ENCODE measurements at places on chromosomes 12 and 14.

DNA sequence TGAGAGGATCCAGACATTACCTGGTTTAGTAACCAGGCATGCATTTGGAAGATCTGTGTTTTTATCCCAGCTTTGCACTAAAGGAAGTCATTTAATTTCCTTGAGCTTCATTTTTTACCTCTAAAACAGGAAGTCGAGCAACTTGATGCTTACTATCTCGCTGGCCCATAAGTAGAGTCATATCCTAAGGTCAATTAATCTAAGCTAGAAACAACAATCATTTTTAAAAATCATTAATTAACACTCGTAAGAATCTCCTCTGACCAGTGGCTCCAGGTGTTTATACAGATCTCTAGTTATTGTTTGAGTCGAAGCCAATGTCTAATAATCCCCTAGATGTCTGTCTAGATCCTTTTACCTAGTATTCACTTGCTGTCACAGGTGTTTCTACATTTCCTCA is 355.8 kb upstream of the DCN start:
- DNase-seq: no peak

GRCh38 chr14:92651106-92651757 is 97.2 kb downstream of the LGMN start:
- no peak for DNase-seq

- no peak for DNase-seq
Measured at GRCh38 chr12:16187660-16188059, 89.8 kb downstream of the SLC15A5 start.

GRCh38 chr12:50222275-50222783 is 55.2 kb upstream of the CERS5 start:
- DNase-seq: no peak

DNA sequence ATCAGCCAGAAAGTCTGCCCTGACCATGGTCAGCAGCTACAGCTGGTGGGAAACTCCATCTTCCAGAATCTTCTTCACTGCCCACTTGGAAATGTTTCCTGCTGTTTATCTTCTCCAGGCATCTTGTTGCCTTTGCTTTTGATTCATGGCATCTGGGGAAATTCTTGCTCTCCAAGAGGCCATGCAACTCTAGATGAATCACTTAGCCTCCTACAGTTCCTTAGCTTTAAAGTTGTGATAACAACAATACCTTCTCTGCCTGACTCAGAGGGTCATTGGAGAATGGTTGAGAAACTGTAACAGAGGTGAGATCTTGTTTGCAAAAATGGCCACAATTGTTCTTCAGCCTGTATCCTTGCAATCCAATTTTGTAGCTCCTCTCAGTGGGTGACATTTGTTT is 121.0 kb upstream of the VRK1 start:
- no peak for DNase-seq

GRCh38 chr12:126742241-126742641 is 1524.7 kb upstream of the TMEM132C start:
- no peak for DNase-seq

GRCh38 chr14:22333422-22334274 is 255.4 kb downstream of the DAD1 start:
- peak; percentile 11 for DNase-seq

GRCh38 chr14:74950795-74951442 is 4.5 kb downstream of the PGF start:
- no peak for DNase-seq

DNA sequence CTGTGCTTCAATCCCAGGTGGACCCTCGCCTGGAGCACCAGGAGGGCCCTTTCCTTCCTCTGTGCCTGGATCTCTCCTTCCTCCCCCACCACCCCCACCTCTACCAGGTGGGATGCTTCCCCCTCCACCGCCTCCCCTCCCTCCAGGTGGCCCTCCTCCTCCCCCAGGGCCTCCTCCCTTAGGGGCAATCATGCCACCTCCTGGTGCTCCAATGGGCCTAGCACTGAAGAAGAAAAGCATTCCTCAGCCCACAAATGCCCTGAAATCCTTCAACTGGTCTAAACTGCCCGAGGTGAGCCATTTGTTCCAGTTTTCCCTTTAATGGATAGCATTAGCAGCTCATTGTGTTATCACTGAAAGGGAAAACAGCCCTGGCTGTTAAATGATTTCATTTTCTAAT is 134.0 kb downstream of the GPR135 start:
- no peak for DNase-seq

- DNase-seq: no peak
Measured at GRCh38 chr12:53714004-53714403, 13.2 kb downstream of the CALCOCO1 start.

GRCh38 chr14:39154594-39155189 is 15.4 kb downstream of the TRAPPC6B start:
- DNase-seq: no peak

GRCh38 chr12:82176026-82176425 is 182.2 kb downstream of the CCDC59 start:
- DNase-seq: no peak

DNA sequence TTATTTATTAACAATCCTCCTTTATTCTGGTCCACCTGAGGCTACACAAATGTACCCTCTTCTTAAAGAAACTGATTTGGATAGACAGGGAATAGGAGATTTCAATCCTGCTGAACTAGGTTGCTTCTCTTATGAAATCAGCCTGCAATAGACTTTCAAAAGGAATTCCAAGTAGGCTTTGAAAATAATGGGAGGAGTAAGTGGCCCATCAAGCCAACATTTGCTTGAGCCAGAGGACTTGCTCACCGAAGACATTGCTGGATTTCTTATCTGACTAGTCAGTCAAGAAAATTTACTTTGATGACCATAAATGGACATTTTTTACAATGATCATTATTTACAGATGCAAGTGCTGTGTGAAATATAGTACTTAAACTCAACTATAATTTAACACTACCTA is 82.8 kb upstream of the RASSF8 start:
- no peak for DNase-seq

GRCh38 chr12:89351489-89352241 is 636 bp downstream of the DUSP6 start:
- DNase-seq: no peak

GRCh38 chr14:28701733-28702132 is 64.9 kb upstream of the FOXG1 start:
- no peak for DNase-seq

DNA sequence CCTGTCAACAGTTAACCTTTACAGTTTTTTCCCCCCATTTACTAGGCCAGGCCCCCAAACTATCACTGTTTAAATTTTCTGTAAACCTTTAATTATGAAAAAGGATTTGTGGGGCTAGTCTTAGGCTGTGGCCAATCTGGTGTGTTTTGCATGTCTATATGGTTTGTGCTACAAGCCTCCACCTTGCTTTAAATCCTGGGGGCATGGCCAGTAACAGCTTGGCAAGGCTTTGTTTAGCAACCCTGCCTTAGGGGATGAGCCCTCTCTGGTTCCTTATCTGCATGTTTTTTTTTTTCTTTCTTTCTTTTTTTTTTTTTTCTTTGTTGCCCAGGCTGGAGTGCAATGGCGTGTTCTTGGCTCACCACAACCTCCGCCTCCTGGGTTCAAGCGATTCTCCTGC is 102.7 kb downstream of the KCNMB4 start:
- DNase-seq: no peak

DNA sequence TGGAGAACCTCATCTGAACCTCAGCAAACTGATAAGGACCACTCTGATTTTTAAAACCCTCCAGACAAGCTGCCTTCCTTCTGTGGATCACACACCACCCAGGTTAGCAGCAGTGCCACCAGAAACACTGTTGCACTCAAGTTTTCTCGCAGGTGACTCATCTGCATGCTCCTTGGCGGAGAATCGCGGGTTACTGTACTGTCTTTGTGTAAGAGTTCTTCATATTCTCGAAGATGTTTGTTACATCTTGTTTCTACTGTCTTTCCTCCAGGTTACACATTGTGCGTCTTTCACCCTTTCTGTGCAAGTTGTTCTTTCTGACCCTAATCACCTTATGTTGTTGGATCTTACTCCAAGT is 331.2 kb downstream of the CACNA1C start:
- no peak for DNase-seq

GRCh38 chr14:54947230-54947629 is 44.6 kb upstream of the GCH1 start:
- no peak for DNase-seq

GRCh38 chr12:1801303-1801975 is 18.9 kb upstream of the LRTM2 start:
- no peak for DNase-seq

DNA sequence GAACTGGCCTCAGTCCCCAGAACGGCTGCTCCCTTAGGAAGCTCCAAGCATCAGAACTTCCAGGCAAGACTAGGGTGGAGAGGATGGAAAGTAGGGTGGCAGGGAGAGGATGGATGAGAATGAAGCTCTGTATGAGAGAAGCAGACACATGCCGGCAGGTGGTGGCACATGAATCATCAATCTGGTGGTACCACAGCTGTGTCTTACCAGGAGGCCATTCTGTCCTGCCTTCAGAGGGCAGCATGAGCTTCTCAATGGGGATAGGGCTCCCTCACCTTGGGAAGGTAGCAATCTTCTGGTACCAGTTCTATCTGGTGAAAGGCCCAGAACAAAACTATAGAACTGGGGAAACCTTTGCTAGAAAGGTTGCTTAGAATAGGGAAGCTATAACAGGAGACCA is 55.4 kb upstream of the PYGL start:
- no peak for DNase-seq

- DNase-seq: no peak
Measured at GRCh38 chr14:99612071-99612737, 8.2 kb upstream of the CCDC85C start.

DNA sequence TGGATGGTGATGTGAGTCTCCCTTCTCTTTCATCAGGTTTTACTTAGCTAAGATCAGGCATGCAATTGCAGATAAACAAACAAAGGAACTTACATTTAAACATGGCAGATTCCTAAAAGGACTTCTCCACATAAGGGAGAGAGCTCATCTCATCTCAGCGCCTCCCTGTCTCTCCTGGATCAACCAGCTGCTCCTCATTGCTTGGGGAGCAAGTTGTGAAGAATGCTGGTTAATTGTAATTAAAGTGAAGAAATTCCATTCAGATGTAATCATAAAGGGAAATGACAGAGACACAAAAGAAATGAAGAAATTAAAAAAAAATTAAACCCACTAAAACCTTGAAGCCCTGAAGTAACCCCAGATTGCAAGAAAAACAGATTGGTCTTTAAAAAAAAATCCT is 104.4 kb upstream of the DIO2 start:
- DNase-seq: no peak

GRCh38 chr14:54374117-54374884 is 22.5 kb upstream of the CDKN3 start:
- DNase-seq: no peak

GRCh38 chr12:106305376-106305775 is 2.8 kb downstream of the TCP11L2 start:
- DNase-seq: no peak

DNA sequence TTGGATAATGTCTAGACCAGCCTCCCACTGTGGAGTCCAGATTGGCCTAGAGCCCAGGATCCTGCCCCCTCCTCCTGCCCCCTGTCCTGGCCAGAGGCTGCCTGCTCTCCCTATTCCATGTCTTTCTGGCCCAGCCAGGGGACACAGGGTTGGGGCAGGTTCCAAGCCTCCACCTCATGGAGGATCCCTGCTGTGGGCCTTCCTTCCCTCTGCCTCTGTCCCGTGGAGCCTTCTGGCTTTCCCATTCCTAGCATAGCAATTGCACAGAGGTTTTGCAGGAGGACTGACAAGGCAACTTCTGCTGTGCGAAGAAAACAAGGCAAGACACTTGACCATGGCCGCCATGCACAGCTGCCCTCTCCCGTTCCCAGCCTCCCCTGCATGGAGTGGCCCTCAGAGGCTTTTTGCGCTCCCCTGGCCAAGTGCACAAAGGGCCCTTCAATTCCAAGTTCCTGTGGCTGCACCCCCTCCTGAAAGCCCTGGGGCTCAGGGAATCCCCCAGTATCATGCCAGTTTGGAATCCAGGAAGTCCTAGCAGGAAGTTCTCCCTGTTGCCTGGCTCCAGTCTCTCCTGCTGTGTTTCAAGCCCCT is 42.1 kb downstream of the KRT80 start:
- no peak for DNase-seq

DNA sequence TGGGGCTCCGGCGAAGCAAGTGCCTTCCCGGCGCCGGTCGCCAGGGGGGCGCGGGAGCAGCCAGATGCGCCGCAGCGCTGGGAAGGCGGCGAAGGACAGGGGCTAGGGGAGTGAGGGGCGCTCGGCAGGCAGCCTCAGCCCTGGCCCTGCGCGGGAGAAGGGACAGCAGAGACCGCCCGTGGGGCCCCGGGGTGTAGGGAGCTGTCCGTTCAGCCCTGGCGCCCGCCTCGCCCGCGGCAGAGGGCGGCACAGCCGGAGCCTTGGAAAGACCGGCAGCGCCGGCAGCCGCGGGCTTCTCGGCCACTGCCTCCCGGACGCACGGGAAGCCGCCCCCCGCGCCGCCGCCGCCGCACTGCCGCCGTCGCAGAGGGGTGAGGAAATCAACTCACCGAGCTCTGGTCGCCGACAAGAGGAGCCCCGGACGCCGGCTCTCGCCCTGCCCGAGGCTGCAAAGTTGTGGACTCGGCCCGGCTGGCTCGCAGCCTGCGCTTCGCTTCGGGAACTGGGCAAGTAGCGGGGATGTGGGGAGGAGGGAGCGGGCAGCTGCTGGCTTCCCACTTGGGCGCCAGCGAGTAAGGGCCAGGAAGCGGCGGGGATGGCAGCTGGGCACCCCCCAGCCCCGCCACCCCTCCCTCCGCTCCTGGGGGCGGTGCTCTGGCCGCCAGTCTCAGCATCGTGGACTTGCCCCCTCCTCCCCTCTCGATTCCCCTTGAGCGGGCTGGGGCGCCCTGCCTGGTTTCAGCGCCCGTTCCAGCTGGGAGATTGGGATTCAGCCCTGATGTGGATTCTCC is at the start of gene ZDHHC22:
TSS of gene ZDHHC22 (minus strand) at position 578 of the 791 bp plus-strand sequence. CDS start 2,053 bp downstream, outside the sequence.
- DNase-seq: no peak

- DNase-seq: peak; percentile 84
Measured at GRCh38 chr14:72962829-72963312, 36.6 kb downstream of the DCAF4 start.

DNA sequence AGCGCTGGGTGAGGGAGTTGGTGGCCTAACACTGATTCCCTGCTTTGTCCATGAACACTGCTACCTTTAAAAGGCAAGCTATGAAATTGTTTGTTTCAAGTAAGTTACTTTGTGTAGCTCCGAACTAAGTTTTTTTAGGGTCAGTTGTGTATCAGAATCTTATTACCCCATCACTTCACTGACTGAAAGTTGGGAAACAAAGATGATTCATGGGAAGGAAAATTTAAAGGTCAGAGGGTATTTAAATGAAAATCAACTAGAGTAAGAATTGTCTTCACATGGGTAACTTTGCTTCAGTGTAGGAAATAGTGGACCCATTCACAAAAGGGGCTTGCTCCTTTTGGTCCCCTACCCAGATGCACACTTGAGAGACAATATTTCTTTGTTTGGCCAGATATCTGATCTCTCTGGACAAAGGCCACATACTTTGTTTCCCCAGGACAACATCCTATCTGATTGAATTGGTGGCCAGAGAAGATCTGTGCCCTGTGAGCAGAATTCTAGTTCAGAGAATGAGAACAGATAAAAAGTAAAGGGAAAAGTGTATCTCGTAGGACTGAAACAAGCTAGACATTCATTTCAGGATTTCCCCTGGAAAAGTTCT is 53.5 kb downstream of the RAB35 start:
- DNase-seq: no peak

All from T1000 (cell line).